ENCODE measurements at places on chromosomes 2 and 18.

DNA sequence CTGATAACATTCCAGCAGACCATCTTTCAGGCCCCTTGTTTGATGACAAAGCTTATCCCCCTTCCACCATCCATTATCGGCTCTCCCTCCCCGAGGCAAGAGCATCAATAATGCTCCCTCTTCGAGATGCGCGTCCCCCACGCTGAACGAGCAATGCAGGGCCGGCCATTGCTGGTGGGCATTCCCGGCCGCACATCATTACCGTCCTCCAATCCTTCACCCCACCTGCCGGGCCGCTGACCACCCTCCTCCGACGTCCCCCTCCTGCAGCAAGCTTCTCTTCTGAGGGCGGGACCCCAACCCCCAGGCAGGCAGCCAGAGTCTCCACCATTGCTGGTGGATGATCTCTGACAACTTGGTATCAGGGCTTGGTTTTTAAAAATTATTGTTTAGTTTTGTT, 208.6 kb downstream of the SMAD2 start:
- DNase-seq: no peak

GRCh38 chr2:65320042-65320725, 92.6 kb downstream of the ACTR2 start:
- no peak for DNase-seq

- no peak for DNase-seq
Measured at GRCh38 chr18:429030-429429, 71.5 kb downstream of the COLEC12 start.

- no peak for DNase-seq
Measured at GRCh38 chr18:68178921-68179320, 536.0 kb downstream of the TMX3 start.

Data from natural killer cell treated with Interleukin-12 subunit alpha and Interleukin-12 subunit beta and Interleukin-15 and Interleukin-18, amount 100 ng/mL, for 72 hours (primary cell).